Renal pelvis (tissue), 12 donors: ENCODE measurements at places on chromosomes 5 and 9. TPM values are rescaled to one million over a fixed set of nuclear protein-coding genes. Genes with fewer than 3 reads are reported as not detected.
A peak's percentile ranks its signal among the peaks of the same experiment; 100 is the strongest.

DNA sequence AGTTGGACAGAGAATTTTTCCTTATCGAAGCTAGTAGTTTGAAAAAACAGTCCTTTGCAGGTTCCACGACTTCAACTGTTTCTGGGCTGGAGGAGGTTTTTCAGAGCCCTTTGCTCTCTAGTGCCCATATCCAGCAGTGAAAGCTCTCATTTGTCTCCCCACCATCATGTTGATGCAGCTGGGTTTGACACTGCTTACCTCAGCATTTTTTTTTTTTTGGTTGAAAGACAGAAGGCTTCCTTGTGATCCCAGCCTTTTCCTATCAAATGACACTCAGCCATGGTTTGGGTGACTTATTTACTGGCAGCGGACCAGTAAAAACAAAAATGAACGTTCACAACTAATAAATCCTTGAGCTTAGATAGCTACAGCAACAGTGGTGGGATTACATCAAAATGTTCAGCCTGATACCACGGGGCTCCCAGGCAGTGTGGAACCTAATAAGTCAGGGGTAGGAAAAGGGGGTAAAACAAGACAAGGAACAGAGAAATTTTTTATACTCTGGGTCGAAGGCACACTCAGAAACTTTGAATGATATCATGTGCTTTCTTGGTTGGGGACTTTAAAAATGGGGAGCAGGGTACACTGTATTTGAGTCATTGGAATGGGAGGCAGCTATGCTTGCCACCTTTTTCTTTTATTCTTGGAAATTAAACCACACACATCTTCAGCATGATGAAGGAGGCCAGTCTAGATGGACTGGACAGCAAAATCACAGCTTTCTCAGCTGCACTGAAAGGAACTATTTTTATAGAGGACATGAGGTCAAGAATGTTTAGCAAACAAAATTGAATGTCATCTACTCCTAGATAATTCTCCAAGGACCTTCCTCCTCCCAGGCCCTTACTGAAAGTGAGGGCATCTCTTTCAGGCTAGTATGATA is 308.9 kb upstream of the MPDZ start:
- DNase-seq: peak; percentile 92

- DNase-seq: no peak
Observed at GRCh38 chr9:69170231-69170630, 3.8 kb upstream of the TJP2 start.

Gene MCIDAS
- 0.92 TPM for polyA plus RNA-seq

DNA sequence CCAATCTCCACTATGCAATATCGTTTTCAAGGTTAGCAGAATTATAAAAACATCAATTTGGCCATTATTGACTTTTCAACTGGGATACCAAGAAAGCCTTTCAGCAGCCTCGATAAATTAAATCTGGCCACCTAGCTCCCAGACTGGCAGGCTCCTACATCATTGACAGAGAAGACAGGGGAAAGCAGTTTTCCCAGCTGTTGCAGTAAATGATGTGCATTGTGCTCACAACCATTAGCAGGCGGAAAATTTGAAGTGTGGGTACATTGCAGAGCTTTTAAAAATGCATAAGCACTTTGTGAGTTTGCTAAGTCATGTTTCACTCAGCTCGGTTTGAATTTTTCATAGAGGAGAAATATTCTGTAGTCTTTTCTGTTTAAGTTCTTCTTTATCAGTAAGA is 297.9 kb downstream of the KCTD16 start:
- DNase-seq: no peak

Gene BTNL8
- polyA plus RNA-seq: 0.56 TPM

Gene PDE6A
- 0.14 TPM for polyA plus RNA-seq

GRCh38 chr9:16637218-16637617 is 233.3 kb downstream of the BNC2 start:
- no peak for DNase-seq

Gene FGD3
- polyA plus RNA-seq: 6.8 TPM

Gene TEK
- 36.7 TPM for polyA plus RNA-seq

Gene OR1Q1
- not detected for polyA plus RNA-seq

DNA sequence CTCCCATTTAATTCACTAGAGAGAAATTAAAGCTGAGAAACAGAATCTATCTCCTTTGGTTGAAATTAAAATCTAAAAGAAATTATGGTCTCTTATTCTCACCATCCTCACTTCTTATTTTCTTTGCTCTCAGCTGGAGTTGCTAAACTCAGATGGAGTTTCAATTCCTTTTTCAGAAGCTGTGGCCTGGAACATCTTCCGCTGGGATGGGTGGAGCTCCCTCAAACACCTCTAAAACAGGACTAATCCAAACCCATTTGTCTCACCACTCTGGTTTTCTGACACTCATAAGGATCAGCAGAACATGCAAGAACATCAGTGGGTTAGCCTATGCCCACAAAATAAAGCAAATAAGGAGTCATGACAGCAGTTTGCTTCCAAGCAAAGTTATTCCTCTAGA is 39.6 kb upstream of the CEP78 start:
- no peak for DNase-seq

Gene NR2F1-AS1
- 52.5 TPM for polyA plus RNA-seq

DNA sequence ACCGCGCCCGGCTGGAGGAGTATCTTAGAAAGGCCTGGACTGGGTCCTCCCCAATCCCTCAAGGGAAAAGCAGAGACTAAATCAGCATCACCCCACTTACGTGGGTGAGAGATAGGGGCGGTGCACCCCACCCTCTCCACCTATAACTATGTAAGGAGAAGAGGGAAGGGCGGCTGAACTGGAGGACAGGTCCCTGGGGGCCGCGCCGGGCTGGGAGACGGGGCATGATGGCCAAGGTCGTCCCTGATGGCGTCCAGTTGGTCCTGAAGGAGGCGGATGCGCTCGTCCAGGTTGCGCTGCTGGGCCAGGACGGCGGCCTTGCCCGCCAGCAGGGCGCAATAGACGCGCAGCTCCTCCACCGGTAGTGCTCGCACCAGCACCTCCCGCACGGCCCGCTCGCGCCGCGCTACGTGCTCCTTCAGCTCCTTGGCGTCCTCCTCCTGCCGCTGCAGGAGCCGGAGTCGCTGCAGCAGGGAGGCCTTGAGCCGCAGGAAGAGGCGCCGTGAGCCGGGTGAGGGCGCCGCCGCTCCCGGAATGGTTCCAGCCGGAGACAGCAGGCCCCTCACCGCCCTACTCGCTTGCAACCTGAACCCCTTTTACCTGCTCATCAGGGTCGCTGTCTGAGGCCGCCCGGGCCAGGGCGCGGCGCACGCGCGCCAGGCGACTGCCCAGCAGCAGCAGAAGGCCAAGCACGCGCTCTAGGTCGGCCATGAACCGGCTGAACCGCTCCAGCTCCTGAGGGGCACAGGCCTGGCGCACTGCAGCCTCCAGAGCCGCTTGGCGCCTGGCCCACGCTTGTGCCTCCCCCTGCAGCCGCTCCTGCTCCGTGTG is 7.6 kb downstream of the SHROOM1 start:
- DNase-seq: no peak

Gene ATP6V1G1
- polyA plus RNA-seq: 240 TPM

- no peak for DNase-seq
Observed at GRCh38 chr9:76266649-76267283, 127.5 kb downstream of the RFK start.

GRCh38 chr5:99191206-99191745 is 262.5 kb upstream of the CHD1 start:
- no peak for DNase-seq

Gene KIF4B
- polyA plus RNA-seq: 0.29 TPM

- DNase-seq: no peak
Observed at GRCh38 chr5:171107669-171108068, 201.4 kb upstream of the TLX3 start.

Gene DEPDC1B
- 29.5 TPM for polyA plus RNA-seq

- DNase-seq: no peak
Observed at GRCh38 chr5:58185801-58186200, 274.1 kb downstream of the PLK2 start.

Gene PCDHGA5
- polyA plus RNA-seq: 2.6 TPM

- DNase-seq: no peak
Observed at GRCh38 chr5:65663804-65664521, 39.1 kb downstream of the SHLD3 start.
